Upper lobe of right lung (tissue), 1 donor: ENCODE measurements at places on chromosomes 1 and 21. TPM values are rescaled to one million over a fixed set of nuclear protein-coding genes. Genes with fewer than 3 reads are reported as not detected.
A peak's percentile ranks its signal among the peaks of the same experiment; 100 is the strongest.

Gene KRTAP6-3
- not detected for total RNA-seq

Gene C1orf116
- 128 TPM for total RNA-seq

Gene REN
- total RNA-seq: 0.81 TPM

Gene LCE3C
- total RNA-seq: not detected

Gene RSPH1
- 0.84 TPM for total RNA-seq

Gene ATP1A2
- 5.6 TPM for total RNA-seq

Gene OR2L8
- not detected for total RNA-seq

Gene CDK11B
- 24.8 TPM for total RNA-seq

Gene RABGAP1L
- 80.6 TPM for total RNA-seq

- H3K27me3 ChIP-seq: peaks cover 39% of the 10 kb centered on the region
- DNase-seq: no peak
- H3K36me3 ChIP-seq: no peaks in the 10 kb centered on the region
- no peak overlapping the region for H3K27ac ChIP-seq
Measured at GRCh38 chr1:230423261-230423660, 2.9 kb downstream of the PGBD5 start.

DNA sequence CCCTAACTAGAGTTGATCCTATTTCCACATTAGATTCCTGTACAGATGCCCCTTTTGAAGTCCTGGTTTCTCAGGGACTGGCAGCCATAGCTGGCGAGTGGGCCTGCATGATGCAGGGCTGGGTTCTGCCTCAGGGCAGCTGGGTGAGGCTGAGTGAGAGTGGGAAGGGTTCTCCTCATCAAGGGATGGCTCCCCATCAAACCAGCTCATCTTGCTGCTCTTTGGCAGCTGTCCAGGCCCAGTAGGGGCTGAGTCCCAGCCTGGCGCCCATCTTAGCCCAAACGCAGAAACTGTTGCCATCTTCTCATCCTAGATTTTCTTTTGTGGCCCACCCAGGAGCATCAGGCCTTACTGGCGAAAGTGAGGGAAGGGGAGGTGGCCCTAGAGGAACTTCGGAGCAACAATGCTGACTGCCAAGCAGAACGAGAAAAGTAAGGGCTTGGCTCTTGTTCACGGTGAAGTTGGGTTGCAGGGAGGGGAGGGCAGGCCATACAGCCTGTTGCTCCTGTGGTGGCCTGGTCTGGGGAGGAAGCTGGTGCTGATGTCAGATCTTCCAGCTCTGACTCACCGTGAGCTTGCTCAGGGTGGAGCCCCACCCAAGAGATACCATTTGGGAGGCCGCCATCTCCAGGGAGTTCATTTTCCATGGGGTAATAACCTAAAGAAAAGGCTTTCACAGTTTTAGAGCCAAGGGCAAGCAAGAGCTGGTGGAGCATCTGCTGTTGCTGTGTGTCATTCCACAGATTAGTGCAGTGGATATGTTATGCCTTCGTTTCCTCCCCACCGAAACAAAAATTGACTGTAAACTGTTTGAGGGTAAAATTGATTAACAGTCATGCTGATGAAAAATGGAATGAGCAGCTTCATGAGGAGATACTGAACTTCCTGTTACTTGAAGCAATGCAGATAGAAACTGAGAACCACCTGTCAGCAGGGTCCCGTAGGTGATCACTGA, 34.7 kb downstream of the TUFT1 start:
- no peaks in the 10 kb centered on the region for H3K4me1 ChIP-seq
- no peak for DNase-seq
- no peaks in the 10 kb centered on the region for H3K27me3 ChIP-seq

GRCh38 chr1:51526248-51526647, 7.2 kb upstream of the EPS15 start:
- no peak for DNase-seq
- H3K36me3 ChIP-seq: no peaks in the 10 kb centered on the region
- no peak overlapping the region for H3K4me3 ChIP-seq
- no peaks in the 10 kb centered on the region for H3K27me3 ChIP-seq

DNA sequence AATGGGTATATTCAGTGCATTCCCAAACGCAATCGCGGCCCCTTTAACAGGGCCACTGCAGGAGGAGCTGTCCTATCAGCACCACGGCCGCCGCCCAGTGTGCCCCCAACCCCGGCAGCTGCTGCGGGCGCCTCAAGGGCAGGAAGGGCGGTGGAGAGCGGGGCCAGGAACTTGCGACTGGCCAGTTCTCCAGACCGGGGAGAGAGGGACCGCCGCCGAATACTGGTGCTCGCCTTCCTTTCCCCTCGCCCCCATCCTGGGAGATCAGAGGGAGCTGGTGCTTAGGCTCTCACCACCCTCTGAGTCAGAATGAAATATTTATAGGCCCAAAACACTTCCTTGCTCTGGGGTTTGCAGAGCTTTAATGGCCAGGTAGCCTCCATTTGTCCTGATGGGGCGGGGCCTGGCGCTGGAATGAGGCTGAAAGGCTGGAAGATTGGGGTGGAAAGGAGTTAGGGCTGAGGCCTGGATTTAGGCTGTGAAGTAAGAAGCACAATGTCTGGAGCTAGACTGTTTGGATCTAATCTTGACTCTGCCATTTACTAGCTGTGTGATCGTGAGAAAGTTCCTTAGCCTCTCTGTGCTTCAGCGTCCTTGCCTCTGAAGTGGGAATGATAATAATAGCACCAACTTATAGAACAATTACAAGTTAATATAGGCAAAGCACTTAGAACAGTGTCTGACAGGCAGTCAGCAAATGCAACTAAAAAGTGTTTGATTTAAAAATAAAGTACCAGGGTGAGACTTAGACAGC, 75.5 kb downstream of the NAV1 start:
- peaks cover 9% of the 10 kb centered on the region for H3K4me1 ChIP-seq
- peak; percentile 69 for DNase-seq
- no peaks in the 10 kb centered on the region for H3K36me3 ChIP-seq
- H3K4me3 ChIP-seq: no peak overlapping the region

- H3K36me3 ChIP-seq: no peaks in the 10 kb centered on the region
- no peak for DNase-seq
- H3K27ac ChIP-seq: no peak overlapping the region
- no peaks in the 10 kb centered on the region for H3K27me3 ChIP-seq
- peaks cover 4% of the 10 kb centered on the region for H3K4me1 ChIP-seq
Measured at GRCh38 chr21:15015622-15016471, 49.0 kb downstream of the NRIP1 start.

DNA sequence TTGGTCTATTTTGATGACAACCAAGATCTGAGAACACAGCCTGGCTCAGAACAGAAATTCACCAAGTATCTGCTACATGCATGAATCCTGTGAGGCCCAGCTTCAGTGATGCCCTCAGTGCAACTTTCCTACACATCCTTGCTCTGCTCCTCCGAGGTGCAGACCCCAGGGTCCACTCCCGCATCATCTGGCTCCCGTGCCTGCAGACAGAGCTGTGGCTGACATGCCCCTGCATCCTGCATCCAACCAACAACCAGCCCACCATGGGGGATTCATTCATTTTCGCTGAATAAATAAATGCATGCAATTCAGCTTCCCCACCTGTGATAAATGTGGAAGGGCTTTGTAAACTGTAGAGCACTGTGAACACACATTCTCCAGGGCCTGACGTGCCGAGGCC, 112.3 kb downstream of the GLIS1 start:
- no peaks in the 10 kb centered on the region for H3K4me1 ChIP-seq
- no peak for DNase-seq
- H3K27ac ChIP-seq: no peak overlapping the region
- no peaks in the 10 kb centered on the region for H3K27me3 ChIP-seq

DNA sequence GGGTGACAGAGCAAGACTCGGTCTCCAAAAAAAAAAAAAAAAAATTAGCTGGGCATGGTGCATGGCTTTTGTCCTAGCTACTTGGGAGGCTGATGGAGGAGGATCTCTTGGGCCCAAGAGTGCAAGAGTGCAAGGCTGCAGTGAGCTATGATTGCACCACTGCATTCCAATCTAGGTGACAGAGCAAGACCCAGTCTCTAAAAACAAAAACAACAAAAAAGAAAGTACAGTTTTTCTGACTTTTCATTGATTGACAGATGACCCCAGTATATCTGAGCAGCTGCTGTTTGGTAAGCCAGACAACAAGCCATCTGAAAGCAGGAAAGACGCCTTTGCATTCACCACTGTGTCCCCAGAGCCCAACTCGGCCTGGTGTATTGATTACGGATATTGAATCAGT, 10.9 kb upstream of the DPT start:
- no peaks in the 10 kb centered on the region for H3K27me3 ChIP-seq
- no peak overlapping the region for H3K4me3 ChIP-seq
- no peaks in the 10 kb centered on the region for H3K36me3 ChIP-seq
- H3K27ac ChIP-seq: no peak overlapping the region
- H3K4me1 ChIP-seq: no peaks in the 10 kb centered on the region

- peak; percentile 68 for DNase-seq
- peaks cover 76% of the 10 kb centered on the region for H3K27me3 ChIP-seq
- H3K4me3 ChIP-seq: peak overlapping the region; percentile 48
- no peaks in the 10 kb centered on the region for H3K36me3 ChIP-seq
- peaks cover 3% of the 10 kb centered on the region for H3K4me1 ChIP-seq
Measured at GRCh38 chr1:3070644-3071564, 1.9 kb downstream of the PRDM16 start.

DNA sequence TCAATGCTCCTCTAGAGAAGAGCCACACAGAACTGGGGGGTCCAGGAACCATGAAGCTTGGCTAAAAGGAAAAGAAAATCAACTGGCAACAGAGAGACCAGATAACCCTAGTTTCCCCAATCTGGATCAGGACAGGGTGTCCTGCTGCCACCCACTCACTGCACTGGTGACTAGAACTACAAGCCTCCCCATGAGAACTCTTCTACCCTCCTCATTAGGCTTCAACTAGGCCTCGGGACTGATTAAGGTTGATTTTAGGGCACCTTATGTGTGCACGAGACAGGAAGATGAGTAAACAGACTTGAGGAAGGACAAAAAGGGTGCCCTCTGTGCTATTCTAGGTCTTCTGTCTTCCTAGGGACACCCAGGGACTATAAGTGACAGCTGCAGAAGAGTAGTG, 2.3 kb upstream of the SF3B4 start:
- no peak for DNase-seq
- peak overlapping the region; percentile 0 for H3K4me3 ChIP-seq
- peaks cover 17% of the 10 kb centered on the region for H3K36me3 ChIP-seq
- no peaks in the 10 kb centered on the region for H3K27me3 ChIP-seq
- H3K4me1 ChIP-seq: peaks cover 22% of the 10 kb centered on the region

- H3K27me3 ChIP-seq: no peaks in the 10 kb centered on the region
- no peak for DNase-seq
- no peak overlapping the region for H3K27ac ChIP-seq
- H3K4me3 ChIP-seq: peak overlapping the region; percentile 23
Measured at GRCh38 chr1:201013991-201014815, 9.3 kb downstream of the KIF21B start.

DNA sequence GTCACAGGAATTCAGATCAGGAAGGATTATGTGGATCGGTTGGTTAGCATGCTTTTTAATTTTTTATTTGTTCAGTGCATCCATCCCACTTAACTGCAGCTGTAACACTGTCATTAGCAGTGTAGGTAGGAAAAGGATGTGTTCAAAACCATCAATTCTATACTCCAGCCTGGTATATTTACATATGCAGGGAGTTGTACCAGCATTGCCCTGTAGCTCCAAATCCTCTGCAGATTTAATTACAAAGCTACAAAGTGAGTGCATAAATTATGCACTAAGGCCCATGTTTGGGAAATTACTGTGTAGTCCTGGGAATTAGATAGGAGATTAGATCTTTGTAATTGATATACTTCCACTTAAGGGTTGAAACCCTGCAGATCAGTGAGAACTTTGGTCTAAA, 15.9 kb upstream of the OSBPL9 start:
- H3K27me3 ChIP-seq: no peaks in the 10 kb centered on the region
- no peaks in the 10 kb centered on the region for H3K36me3 ChIP-seq
- no peak overlapping the region for H3K4me3 ChIP-seq
- DNase-seq: no peak

GRCh38 chr1:6521536-6521935, 30.1 kb upstream of the PLEKHG5 start:
- H3K4me1 ChIP-seq: no peaks in the 10 kb centered on the region
- no peaks in the 10 kb centered on the region for H3K27me3 ChIP-seq
- peaks cover 19% of the 10 kb centered on the region for H3K36me3 ChIP-seq
- H3K27ac ChIP-seq: no peak overlapping the region
- no peak overlapping the region for H3K4me3 ChIP-seq
- no peak for DNase-seq

- no peak overlapping the region for H3K4me3 ChIP-seq
- DNase-seq: peak; percentile 87
- peaks cover 10% of the 10 kb centered on the region for H3K4me1 ChIP-seq
- no peaks in the 10 kb centered on the region for H3K36me3 ChIP-seq
Measured at GRCh38 chr1:9275567-9276034, 17.1 kb upstream of the SPSB1 start.

- no peaks in the 10 kb centered on the region for H3K36me3 ChIP-seq
- no peak overlapping the region for H3K4me3 ChIP-seq
- no peak for DNase-seq
- no peaks in the 10 kb centered on the region for H3K27me3 ChIP-seq
- no peaks in the 10 kb centered on the region for H3K4me1 ChIP-seq
- no peak overlapping the region for H3K27ac ChIP-seq
Measured at GRCh38 chr21:29583424-29583924, 284.8 kb downstream of the BACH1 start.

GRCh38 chr1:180644526-180645192, 12.8 kb downstream of the XPR1 start:
- H3K27me3 ChIP-seq: no peaks in the 10 kb centered on the region
- H3K4me3 ChIP-seq: no peak overlapping the region
- H3K27ac ChIP-seq: no peak overlapping the region

GRCh38 chr1:114509596-114510273, 1.3 kb downstream of the TRIM33 start:
- no peaks in the 10 kb centered on the region for H3K36me3 ChIP-seq
- H3K4me1 ChIP-seq: peaks cover 43% of the 10 kb centered on the region
- H3K27ac ChIP-seq: peak overlapping the region; percentile 98
- DNase-seq: no peak
- H3K27me3 ChIP-seq: no peaks in the 10 kb centered on the region
- peak overlapping the region; percentile 99 for H3K4me3 ChIP-seq

DNA sequence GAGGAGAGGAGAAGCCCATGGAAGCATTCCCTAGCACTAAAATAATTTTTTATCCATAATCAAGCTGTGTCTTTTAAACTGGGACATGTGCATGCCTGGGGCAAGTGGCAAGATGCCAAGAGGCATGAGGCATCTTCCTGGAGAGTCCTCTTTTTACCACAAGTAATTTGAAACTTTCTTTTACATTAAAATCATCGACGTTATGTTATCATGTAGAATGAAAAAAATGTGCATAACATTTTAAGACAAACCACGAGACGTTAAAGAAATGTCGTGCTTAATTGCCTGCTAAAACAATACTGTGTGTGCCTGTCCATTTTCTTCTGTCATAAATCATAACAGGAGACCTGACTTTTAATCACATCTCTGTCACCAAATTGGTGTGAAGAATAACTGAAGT, 1.5 kb downstream of the STYXL2 start:
- no peaks in the 10 kb centered on the region for H3K4me1 ChIP-seq
- no peak overlapping the region for H3K27ac ChIP-seq
- no peak for DNase-seq
- H3K27me3 ChIP-seq: no peaks in the 10 kb centered on the region
- no peaks in the 10 kb centered on the region for H3K36me3 ChIP-seq

GRCh38 chr1:21293537-21294265, 3.4 kb upstream of the ECE1 start:
- no peaks in the 10 kb centered on the region for H3K27me3 ChIP-seq
- no peak for DNase-seq
- peaks cover 39% of the 10 kb centered on the region for H3K4me1 ChIP-seq
- no peaks in the 10 kb centered on the region for H3K36me3 ChIP-seq
- peak overlapping the region; percentile 74 for H3K27ac ChIP-seq
